ENCODE measurements at places on chromosomes 5 and 9.

- no peak for DNase-seq
Observed at GRCh38 chr5:32405507-32405906, 39.0 kb downstream of the ZFR start.

DNA sequence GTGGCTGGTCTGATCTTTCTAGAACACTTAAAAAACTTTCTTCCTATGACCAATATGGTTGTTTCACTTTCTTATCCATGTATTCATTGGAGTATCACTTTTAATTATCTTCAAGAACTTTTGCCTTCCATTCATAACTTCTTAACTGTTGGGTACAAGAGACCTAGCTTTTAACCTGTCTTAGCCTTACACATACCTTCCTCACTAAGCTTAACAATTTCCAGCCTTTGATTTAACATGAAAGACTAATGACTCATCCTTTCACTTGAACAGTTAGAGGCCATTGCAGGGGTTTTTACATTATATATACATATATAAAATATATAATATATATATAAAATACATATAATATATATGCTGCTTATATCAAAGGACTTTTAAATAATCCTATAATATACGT is 57.9 kb downstream of the ABHD17B start:
- DNase-seq: no peak

- no peak for DNase-seq
Observed at GRCh38 chr5:171596391-171596878, 177.0 kb downstream of the FGF18 start.

DNA sequence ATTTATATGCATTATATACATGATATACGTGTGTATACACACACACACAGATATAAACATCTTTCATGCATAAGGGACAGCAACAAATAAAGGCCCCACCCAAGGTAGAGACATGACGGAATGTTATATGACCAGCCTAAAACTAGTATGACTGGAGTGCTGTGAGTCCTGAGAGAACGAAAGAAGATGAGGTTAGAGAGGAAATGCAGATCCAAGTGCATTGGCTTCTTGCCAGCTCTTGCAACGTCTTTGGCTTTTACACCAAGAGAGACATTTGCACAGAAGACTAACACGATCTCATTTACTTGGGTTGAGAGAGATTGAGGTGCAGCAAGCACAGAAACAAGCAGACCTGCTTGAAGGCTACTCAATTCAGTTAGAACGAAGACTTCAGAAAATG is 23.0 kb downstream of the CDH10 start:
- no peak for DNase-seq
